Caco-2 (cell line): ENCODE measurements at places on chromosomes 6 and 20.

GRCh38 chr20:34621383-34622367 is 55.2 kb downstream of the PIGU start:
- H3K4me3 ChIP-seq: no peak overlapping the region
- no peaks in the 10 kb centered on the region for H3K27me3 ChIP-seq
- DNase-seq: peak; percentile 74
- peak overlapping the region; percentile 3 for H3K27ac ChIP-seq

DNA sequence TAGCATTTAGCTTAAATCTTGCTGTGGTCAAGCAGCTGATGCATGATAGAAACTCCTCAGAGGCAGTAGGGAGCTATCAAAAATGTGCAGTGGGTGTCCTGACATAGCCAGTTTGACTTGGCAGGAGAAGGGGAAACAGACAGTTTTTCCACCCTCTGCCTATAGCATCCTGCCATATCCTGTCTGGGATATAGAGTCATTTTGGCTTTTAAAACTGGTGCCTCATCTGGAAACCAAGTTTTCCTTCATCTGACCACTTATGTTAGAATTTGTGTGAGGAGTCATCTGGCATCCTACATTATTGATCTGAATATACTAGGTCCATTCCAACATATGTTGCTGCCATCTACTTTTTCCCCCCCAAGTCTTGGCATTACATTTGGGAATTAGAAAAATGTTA is 284.1 kb downstream of the CD109 start:
- DNase-seq: no peak
- no peaks in the 10 kb centered on the region for H3K36me3 ChIP-seq
- no peak overlapping the region for H3K27ac ChIP-seq
- H3K4me3 ChIP-seq: no peak overlapping the region
- no peaks in the 10 kb centered on the region for H3K27me3 ChIP-seq
- peaks cover 4% of the 10 kb centered on the region; the same call in 1 of the 2 replicates for H3K4me1 ChIP-seq

DNA sequence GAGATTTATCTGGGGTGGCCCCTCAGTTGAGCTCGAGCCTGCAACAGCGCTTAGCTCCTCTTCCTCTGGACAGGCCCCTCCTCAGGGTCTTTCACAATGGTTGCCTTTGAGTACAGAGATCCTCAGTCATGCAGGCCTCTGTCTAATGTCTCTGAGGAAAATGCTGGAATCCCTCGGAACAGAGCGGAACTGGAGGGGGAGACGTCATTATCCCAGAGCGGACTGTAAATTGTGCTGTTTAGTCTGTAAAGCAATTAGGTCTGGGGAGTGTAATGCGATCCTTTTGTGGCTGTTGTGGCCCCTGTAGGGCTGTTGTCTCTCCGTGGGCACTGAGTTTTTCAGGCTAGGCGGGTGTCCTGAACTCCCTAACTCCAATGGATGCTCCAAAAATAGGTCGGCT is 15.0 kb upstream of the DAAM2 start:
- no peak for DNase-seq
- H3K27ac ChIP-seq: no peak overlapping the region
- H3K4me3 ChIP-seq: no peak overlapping the region
- no peaks in the 10 kb centered on the region for H3K36me3 ChIP-seq
- no peaks in the 10 kb centered on the region for H3K27me3 ChIP-seq
- no peaks in the 10 kb centered on the region for H3K4me1 ChIP-seq

DNA sequence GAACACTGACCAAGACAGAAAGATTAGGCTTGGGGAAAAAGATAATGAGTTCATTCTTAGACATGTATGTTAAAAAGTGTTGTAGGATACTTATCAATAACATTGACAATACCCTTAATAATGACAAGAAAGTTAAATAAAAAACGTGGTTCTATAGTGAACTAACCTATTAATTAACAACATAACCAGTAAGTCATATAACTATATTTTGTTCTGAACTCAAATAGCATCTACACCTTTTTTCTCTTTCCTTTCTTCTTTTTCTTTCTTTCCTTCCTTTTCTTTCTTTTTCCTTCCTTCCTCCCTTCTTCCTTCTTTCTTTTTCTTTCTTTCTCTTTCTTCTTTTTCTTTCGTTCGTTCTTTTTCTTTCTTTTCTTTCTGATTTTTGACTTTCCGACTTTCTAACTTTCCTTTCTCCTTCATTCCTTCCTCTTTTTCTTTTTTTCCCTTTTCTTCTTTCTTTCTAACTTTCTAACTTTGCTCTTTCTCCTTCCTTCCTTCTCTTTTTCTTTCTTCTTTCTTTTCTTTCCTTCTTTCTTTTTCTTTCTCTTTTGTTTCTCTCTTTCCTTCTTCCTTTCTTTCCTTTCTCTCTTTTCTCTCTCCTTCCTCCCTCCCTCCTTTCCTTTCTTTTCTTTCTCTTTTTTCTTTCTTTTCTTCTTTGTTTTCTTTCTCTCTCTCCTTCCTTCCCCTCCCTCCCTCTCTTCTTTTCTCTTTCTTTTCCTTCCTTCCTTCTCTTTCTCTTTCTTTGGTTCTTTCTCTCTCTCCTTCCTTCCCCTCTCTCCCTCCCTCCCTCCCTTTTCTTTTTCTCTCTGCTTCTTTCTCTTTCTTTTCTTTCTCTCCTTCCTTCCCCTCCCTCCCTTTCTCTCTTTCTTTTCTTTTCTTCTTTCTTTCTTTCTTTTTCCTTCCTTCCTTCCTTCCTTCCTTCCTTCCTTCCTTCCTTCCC is 24.6 kb downstream of the PRSS35 start:
- no peak for DNase-seq
- H3K4me1 ChIP-seq: peaks cover 6% of the 10 kb centered on the region
- no peak overlapping the region for H3K27ac ChIP-seq
- no peak overlapping the region for H3K4me3 ChIP-seq
- H3K36me3 ChIP-seq: no peaks in the 10 kb centered on the region
- no peaks in the 10 kb centered on the region for H3K27me3 ChIP-seq

DNA sequence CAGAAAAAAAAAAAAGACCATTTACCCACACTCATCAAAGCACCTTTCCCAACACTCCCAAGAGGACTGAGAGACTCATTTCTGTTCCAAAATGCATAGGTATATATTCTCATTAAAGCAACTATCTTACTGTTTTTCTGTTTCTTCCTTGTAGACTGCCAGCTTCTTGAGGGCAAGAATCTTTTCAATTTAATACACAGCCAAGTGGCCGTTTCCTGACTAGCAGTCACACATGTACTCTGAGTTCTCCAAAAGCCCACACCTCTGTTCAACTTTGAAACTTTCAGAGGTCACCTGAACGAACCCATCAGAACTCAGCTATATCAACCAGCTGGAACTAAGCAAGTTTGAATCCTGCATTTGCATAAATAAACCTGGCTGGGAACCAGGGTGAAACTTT is 92.7 kb downstream of the DTNBP1 start:
- H3K27me3 ChIP-seq: no peaks in the 10 kb centered on the region
- peaks cover 3% of the 10 kb centered on the region; the same call in 1 of the 2 replicates for H3K4me1 ChIP-seq
- H3K4me3 ChIP-seq: no peak overlapping the region
- no peak overlapping the region for H3K27ac ChIP-seq

DNA sequence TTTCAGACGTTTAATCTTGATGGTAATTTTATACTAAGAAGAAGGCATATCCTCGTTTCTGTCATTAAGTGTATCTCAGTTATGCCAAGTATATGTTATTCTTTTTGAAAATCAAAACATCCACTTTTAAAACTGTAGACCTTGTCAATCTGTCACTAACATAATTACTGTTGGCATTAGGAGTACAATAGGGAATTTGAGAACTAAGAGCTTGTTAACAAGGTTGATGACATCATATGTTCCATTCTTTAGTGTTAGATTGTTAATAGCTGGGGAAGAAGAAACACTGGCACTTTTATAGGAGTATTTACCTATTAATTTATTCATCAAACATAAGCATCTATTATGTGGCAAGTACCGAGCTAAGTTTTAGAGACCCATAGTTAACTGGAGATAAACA is 76.2 kb downstream of the MAP3K4 start:
- no peaks in the 10 kb centered on the region for H3K4me1 ChIP-seq
- H3K27ac ChIP-seq: no peak overlapping the region
- H3K27me3 ChIP-seq: no peaks in the 10 kb centered on the region
- DNase-seq: no peak
- H3K4me3 ChIP-seq: no peak overlapping the region
